ENCODE measurements at places on chromosomes 2 and 18.

DNA sequence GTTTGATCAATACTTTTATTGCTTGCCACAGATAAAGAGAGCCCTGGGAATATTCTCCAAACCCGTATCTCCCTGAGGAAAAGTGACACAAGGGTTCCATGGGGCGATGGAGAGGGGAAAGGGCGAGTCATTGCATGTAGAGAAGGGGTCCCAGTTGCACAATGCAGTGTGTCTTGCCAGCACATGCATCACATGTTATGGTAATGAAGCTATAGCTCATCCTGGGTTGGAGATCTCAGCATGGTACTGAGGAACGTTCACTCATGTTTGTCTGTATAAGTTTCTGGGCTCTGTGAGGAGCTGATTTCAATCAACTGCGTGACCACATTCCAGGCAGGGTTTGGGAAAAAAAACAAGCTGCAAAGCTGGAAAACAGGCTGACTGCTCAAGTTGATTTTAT lies 220.7 kb upstream of the MC4R start:
- H3K4me3 ChIP-seq = no peak overlapping the region
- no peaks in the 10 kb centered on the region for H3K4me1 ChIP-seq
- no peak overlapping the region for H3K27ac ChIP-seq
- DNase-seq = no peak
- no peaks in the 10 kb centered on the region for H3K27me3 ChIP-seq

DNA sequence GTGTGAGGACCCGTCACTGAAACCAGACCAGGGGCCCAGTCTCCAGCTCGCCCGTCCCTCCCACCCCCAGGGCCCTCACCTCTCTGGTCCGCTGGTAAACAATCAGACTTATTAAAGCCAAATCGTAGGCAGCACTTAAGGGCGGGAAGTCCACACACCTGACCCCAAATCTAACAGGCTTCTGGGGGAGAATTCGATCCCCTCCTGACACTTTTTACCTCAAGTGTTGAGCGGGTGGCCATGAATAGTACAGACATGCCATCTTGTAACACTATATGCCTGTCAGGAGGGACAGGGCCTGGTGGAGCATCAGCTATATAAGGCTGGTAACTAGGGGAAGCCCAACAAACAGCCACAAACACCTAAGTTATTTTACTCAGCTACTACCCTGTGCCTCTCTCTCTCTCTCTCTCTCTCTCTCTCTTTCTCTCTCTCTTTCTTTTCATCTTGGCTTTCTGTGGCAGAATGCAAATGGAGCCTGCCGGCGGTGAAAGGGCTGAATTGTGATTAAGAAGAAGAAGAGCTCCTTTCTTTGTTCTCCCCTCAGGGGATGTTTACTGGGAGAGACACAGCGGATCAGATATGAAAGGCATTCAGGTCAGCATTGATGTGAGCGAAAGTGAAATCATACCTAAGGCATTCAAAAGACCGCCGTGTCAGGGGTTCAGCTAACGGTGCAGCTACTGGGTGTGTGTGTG lies 9.5 kb downstream of the ZEB2 start:
- peaks cover 21% of the 10 kb centered on the region for H3K27me3 ChIP-seq
- H3K4me1 ChIP-seq = peaks cover 83% of the 10 kb centered on the region
- H3K27ac ChIP-seq = peak overlapping the region; percentile 92
- peaks cover 22% of the 10 kb centered on the region for H3K36me3 ChIP-seq
- peak overlapping the region; percentile 78 for H3K4me3 ChIP-seq

DNA sequence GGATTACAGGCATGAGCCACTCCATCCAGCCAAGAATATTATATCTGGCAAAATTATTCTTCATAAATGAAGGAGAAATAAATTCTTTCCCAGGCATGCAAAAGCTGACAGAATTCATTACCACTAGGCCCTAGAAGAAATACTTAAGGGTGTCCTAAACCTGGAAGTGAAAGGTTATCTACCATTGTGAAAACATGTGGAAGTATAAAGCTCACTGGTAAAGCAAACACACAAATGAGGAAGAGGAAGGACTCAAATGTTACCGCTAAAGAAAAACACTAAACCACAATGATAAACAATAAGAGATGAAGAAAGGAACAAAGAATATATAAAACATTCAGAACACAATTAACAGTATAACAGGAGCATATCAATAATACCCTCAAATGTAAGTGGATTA lies 171.8 kb downstream of the CAMKMT start:
- no peak overlapping the region for H3K27ac ChIP-seq
- no peaks in the 10 kb centered on the region for H3K4me1 ChIP-seq
- peaks cover 8% of the 10 kb centered on the region for H3K36me3 ChIP-seq
- DNase-seq = no peak
- no peak overlapping the region for H3K4me3 ChIP-seq
- H3K27me3 ChIP-seq = no peaks in the 10 kb centered on the region

DNA sequence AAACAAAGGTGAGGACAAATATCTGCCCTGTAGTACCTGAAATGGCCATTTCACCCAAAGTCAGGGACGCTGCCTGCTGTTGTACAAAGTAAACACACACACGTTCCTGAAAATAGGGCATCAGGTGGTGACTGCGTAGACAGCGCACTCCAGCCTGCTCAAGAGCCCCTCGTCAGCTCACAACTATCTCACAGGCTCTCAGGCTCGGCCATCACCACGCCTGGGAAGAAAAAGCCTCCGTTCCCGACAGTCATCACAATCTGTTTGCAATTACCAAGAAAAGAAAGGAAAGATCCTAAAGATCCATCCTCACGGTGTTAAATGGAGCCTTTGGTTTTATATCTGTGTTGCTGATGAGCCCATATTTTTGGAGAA lies 230.2 kb downstream of the ZNF516 start:
- H3K27ac ChIP-seq = no peak overlapping the region
- H3K27me3 ChIP-seq = peaks cover 4% of the 10 kb centered on the region
- H3K36me3 ChIP-seq = no peaks in the 10 kb centered on the region
- no peaks in the 10 kb centered on the region for H3K4me1 ChIP-seq
- H3K4me3 ChIP-seq = no peak overlapping the region

DNA sequence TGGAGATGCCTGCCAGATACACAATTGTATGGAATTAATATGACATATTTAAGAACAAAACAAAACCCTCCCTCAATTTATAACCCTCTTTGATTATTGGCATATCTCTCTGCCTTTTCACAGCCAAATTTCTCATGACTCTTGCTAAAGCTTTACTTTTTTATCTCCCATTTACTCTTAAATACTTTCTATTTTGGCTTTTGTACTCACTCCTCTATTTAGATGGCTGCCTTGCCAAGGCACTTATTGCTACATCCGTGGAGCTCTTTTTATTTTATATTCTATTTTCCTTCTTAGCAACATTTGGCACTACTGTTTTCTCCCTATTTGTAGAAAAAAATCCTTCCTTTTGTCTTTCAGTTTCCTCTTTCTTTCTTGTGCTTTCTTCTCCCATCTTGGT lies 466.4 kb upstream of the CWC22 start:
- H3K27ac ChIP-seq = no peak overlapping the region
- no peak for DNase-seq
- H3K27me3 ChIP-seq = no peaks in the 10 kb centered on the region
- no peaks in the 10 kb centered on the region for H3K4me1 ChIP-seq

- DNase-seq = no peak
- H3K4me1 ChIP-seq = no peaks in the 10 kb centered on the region
- peaks cover 18% of the 10 kb centered on the region for H3K27me3 ChIP-seq
- H3K27ac ChIP-seq = no peak overlapping the region
- H3K4me3 ChIP-seq = no peak overlapping the region
- no peaks in the 10 kb centered on the region for H3K36me3 ChIP-seq
These were observed 86.2 kb upstream of the HS6ST1 start for GRCh38 chr2:128404709-128405466.

- H3K27me3 ChIP-seq = peaks cover 47% of the 10 kb centered on the region
- no peak overlapping the region for H3K4me3 ChIP-seq
- no peak for DNase-seq
- H3K27ac ChIP-seq = no peak overlapping the region
- no peaks in the 10 kb centered on the region for H3K36me3 ChIP-seq
These were observed 7.5 kb downstream of the GDF7 start for GRCh38 chr2:20674309-20674965.

DNA sequence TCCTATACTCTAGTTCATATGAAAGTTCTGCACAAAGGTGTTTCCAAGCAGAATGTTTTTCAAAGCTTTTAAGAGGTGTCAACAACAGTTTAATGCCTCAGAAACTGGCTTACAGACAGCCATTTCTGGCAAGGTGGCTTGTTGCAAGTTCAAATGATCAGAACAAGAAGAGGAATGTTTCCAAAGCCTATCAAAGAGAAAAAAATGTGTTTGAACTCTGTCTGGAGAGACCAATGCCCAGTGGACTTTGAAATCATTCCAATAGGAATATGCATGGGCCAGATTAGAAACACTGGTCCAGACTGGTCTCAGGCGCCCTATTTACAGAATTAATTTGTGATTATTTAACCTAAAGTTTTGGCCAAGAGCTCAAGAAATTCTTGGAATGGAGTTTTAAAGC lies 106.2 kb downstream of the CPS1 start:
- no peak for DNase-seq
- H3K4me3 ChIP-seq = no peak overlapping the region
- no peak overlapping the region for H3K27ac ChIP-seq
- H3K4me1 ChIP-seq = no peaks in the 10 kb centered on the region
- no peaks in the 10 kb centered on the region for H3K27me3 ChIP-seq

DNA sequence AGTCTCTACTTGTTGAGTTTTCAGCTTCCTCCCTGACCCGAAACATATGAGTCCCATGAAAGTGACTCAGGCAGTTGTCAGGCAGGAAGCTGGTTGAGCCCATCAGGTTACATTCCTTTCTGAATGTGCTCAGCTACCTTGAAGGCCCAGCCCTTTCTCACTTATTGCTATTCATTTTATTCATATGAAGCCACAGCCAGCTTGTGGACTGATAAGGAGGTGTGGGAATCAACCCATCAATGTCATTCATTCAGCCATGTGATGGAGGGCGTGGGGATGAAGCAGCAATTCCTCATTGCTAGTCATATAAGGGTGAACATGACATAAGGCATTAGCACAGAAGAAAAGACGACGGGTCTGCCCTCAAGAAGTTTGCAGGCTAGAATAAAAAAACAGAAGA lies 5.3 kb upstream of the VPS4B start:
- H3K27ac ChIP-seq = no peak overlapping the region
- H3K4me1 ChIP-seq = peaks cover 15% of the 10 kb centered on the region
- peaks cover 29% of the 10 kb centered on the region for H3K27me3 ChIP-seq
- no peak overlapping the region for H3K4me3 ChIP-seq
- H3K36me3 ChIP-seq = no peaks in the 10 kb centered on the region

- H3K27ac ChIP-seq = peak overlapping the region; percentile 1
- peaks cover 7% of the 10 kb centered on the region for H3K27me3 ChIP-seq
- DNase-seq = peak; percentile 52
- no peaks in the 10 kb centered on the region for H3K36me3 ChIP-seq
- H3K4me3 ChIP-seq = no peak overlapping the region
- peaks cover 15% of the 10 kb centered on the region for H3K4me1 ChIP-seq
These were observed 665.4 kb downstream of the BCL11A start for GRCh38 chr2:59888015-59888414.

DNA sequence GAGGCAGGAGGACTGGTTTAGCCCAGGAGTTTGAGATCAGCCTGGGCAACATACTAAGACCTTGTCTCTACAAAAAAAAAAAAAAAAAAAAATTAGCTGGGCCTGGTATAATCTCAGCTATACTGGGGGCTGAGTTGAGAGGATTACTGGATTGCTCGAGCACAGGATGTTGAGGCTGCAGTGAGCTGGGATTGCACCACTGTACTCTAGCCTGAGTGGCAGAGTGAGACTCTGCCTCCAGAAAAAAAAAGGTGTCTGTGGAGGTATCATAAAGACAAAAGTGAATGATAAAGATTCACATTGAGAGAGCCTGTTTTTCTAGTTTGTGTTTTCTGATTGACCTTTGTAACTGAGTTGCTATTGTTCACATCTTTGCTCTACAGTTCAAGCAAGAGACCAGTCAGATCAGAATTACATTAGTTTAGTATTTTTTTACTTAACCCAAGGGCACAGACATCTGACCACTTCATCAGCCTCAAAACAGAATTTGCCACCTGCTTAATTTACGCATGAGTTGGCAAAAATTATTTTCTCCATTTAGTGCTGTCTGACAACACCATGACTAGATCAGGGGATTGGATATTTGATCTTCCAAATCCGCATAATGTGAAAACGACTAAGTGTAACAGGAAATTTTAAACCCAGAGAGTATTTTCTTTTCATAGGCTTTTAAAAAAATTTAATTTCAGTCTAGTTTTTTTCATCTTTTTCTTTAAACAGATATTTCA lies 271.0 kb downstream of the TGIF1 start:
- H3K36me3 ChIP-seq = no peaks in the 10 kb centered on the region
- H3K27ac ChIP-seq = no peak overlapping the region
- H3K27me3 ChIP-seq = peaks cover 11% of the 10 kb centered on the region
- no peak for DNase-seq

DNA sequence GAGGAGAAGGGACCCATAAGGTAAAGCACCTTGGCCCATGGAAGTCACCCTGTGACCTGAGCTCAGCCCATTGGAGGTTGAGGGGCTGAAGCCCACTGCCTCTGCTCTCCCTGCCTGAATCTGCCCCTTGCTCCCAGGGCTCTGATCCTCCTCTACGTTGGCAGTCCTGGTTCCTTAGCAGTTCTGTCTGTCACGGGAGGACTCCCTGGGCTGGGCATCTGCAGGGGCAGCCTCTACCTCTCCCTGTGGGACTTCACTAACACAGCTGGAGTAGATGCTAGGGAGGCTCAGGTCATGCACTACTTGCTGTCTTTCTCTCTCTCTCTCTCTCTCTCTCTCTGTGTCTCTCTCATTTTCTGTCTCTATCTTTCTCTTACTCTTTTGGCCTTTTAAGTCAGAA lies 8.7 kb downstream of the GYPC start:
- DNase-seq = no peak
- no peaks in the 10 kb centered on the region for H3K27me3 ChIP-seq
- H3K36me3 ChIP-seq = peaks cover 14% of the 10 kb centered on the region
- peaks cover 71% of the 10 kb centered on the region for H3K4me1 ChIP-seq
- peak overlapping the region; percentile 49 for H3K4me3 ChIP-seq

DNA sequence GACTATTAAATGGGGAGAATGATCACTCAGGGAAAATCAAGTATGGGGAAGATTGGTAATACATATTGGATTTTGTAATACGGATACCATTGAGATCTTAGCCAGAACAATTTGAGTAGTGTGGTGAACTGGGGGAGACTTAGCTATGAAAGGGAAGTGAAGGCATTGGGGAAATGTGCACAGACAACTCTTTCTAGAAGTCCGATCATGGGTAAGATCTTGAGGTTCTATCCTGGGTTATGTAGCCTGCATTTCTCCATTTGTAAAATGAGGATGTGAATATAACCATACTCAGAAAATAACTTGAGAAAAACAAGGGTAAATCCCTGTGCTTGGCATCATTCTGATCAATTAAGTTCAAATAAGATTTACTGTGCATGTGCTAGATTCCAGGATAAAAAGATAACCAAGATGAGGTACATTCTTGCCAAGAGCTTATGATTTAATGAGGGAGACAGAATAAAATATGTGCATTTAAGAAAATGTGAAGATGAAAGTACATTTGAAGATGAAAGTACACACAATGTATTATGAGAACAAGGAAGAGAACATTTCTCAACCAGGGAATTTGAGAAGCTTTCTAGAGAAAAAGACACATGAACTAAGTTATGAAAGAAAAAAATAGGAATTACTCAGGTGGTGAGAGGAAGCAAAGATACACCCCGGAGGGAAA lies 49.5 kb downstream of the SLC40A1 start:
- H3K4me1 ChIP-seq = no peaks in the 10 kb centered on the region
- H3K4me3 ChIP-seq = no peak overlapping the region
- no peaks in the 10 kb centered on the region for H3K36me3 ChIP-seq
- no peak overlapping the region for H3K27ac ChIP-seq
- DNase-seq = no peak

All from activated CD8-positive, alpha-beta memory T cell treated with anti-CD3 and anti-CD28 coated beads, Interleukin-2, amount 10 ng/mL, durations not matched to agents 7 days and 5 days (primary cell).